ENCODE measurements at places on chromosomes 6 and 20.

DNA sequence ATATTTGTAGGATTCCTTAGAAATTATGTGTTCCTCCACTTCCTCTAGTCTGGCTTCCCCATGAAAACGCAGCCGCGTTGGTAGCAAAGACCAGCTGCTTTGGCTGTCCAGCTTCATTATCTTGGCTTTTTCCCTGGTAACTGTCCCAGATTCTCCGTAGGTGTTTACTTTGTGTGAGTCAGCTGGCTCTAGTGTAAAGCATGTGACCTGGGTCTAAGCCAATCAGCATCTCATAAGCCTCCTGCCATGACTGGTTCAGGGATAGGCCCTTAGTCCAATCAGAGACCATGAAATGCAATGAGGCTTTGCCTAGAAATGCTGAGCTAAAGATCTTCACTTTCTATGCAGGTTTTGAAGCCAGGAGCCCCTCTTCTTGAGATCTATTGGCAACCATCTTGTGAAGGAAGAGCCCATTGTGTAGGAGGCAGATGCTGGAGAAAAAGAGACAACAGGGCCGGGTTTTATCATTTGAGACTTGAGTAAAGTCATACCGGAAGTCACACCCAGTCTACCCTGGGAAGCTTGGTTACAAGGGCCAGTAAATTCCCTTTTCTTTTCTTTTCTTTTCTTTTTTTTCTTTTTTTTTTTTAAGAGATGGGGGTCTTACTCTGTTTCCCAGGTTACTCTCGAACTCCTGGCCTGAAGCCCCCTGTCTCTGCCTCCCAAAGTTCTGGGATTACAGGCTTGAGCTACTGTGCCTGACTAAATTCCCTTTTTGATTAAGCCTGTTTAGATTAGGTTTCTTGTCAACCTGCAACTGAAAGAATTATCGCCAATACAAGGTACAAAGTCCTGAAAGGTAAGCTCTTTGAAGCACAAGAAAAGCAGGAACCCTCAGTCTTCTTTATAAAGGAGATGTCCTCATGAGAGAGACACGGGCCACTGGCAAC lies 256.5 kb upstream of the RREB1 start:
- DNase-seq, result no peak

DNA sequence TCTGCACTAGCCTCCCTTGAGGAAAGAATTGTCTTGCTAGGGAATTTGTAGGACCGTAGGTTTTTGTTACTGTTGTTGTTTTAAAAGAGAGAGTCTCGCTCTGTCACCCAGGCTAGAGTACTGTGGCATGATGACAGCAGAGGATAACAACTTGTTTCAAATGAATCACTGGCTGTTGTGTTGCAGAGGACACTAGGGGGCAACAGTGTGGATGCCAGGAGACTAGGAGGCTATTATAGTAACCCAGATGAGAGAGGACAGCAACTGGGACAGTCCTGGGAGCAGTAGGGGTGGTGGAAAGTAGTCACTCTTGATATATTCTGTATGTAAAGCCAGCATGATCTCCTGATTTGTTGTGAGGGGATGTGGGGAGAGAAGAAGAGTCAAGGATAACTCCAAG lies 41.8 kb upstream of the LAMA4 start:
- DNase-seq, result no peak

DNA sequence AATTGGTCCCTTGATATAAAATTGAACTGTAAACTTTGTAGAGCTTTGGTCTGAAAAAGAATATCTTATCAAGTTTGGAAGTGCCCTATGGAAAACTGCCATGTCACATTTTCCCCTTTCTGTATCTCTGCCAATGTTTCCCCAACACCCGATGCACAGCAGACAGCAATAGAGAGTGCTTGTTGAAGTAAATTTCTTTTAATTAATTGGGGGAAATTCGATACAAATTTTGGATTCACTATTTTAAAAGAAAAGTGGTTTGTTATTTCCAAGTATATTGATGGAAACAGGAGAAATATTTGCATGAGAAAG lies 208.1 kb downstream of the OGFRL1 start:
- no peak for DNase-seq

DNA sequence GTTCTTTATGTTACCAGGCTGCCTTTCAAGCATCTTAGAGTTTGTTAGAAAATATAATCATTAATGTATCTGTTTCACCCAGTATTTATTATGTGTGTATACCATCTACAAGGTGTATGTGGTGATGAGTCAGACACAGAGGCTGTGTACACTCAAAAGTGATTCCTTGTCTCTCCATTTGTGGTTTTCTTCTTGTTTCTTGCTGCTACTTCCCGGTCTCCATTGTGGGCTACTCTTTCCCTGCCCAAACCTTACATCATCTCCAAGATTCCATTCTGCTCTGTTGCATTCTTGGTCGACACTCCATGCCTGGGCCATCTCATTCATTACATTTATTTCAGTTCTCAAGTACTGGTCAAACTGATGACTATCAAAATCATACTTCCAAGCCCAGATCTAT lies 182.2 kb upstream of the STXBP5 start:
- no peak for DNase-seq

GRCh38 chr6:33878562-33878961 lies 74.8 kb upstream of the MLN start:
- DNase-seq, result no peak

- no peak for DNase-seq
Observed at GRCh38 chr6:146310628-146311027, 233.0 kb upstream of the RAB32 start.

DNA sequence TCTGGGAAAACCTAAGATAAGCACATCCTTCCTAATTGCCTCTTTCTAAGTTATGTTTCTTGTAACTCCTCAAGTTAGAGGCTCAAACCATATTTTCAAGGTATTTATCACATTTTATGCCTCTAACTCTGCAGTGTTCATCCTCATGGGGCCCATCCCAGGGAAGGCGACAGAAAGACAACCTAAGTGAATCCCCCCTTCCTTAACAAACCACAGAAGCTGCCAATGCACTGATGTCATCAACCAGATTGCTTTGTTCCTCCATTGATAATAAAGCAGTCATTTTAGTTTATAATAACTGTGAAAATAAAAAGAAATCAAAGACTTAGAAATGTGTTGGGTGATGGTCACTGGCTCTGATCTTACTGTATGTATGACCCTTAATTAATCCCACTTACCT lies 119.5 kb upstream of the TCF21 start:
- DNase-seq, result no peak

DNA sequence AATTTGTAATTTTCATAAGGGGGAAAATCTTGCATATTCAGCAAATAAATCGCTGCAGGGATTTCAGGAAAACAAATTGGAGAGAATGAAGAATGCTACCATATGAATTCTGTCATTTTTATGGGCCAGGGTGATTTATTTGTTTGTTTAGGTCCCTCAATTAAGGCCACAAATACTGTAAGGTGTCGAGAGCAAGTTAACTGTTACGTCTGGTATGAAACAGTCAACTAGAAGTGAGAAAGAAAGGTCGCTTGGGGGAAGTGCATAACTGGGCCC lies 166.9 kb upstream of the TSHZ2 start:
- DNase-seq, result no peak

DNA sequence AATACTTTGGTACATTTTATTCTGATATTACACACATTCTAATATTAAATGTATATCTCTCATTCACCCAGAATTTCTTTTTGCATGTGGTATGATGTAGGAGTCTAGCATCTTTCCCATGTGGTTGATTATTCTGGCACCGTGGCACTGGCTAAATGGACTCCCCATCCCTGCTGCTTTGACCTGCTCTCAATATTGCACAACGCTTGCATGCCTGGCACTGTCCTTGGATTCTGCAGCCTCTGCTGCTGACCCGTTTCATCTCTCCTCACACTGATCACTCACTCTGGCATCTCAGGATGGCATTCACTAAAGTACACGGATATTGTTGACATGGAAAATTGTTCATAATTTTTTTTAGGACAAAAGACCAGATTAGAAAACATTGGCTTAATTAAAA lies 11.5 kb upstream of the DACT2 start:
- DNase-seq, result no peak

DNA sequence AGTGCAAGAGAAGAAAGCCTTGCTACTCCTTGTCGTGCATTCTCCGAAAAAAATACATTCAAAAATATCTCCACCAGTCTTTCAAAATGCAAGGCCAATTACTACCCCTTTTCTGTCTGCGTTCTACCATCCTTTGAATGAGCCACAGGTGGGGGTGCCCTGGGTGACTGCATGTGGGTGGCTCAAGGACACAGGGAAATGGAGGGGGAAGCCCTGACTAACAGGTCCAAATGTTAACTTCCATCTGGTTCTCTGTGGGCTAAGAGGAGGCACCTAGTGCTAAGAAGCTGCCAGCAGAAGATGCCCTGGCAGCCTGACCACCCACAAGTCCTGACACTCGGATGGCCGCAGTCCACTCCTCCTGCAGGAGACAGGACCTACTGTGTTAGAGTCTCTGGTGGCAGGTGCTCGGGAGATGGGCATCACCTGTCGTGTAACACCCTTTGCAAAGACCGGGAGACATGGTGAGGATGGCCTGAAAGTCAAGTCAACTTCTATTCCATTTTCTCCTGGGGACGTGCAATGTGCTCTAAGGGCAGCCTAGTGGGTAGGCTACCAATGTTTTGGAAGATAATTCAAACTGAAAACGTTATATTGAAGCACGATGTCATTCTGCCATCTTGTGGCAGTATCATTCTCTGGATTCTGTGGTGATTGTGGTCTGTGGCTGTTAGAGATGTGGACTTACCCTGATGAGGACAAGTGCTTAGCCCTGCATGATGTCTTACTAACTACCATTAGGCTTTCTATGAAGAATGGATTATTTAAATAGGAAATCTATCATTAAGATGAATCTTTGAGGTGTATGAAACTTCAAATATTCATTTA lies 27.4 kb upstream of the IGF2R start:
- no peak for DNase-seq

- DNase-seq, result no peak
Observed at GRCh38 chr6:40376113-40376650, 211.0 kb downstream of the LRFN2 start.

- no peak for DNase-seq
Observed at GRCh38 chr6:143586557-143586956, 75.0 kb upstream of the FUCA2 start.

DNA sequence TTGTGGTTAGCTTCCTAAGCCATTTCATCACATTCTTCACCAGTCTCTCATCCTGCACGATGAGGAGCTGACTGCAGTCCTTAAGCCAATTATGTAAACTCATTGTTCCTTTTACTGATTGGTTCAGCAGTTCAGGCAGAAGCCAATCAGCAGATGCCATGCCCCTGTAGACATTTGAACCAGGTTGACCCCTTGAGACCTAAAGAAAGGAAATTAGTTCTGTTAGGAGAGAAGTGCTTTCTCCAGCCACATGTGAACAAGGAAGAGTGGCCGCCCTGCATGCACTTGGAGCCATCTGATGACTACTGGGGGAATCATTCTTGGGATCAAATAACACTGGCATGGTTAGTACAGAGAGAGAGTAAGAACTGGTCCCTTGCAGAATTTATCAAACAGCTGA lies 535.2 kb upstream of the ID4 start:
- no peak for DNase-seq

DNA sequence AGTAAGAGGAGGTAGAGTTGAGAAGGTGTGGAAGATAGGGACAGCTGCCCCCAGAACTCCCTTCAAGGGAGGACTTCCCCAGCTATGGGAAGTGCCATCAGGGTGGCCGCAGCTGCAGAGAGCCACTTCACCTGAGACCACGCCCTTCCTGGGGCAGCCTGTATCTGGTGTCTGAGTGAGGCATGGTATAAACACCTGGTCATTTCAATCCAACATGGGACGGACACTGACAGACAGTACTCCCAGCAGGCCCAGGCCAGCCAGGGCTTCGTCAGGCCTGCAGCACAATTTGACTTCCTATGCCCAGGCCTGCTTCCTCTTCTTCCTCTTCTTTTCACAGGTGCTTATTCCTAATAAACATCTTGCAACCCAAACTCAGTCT lies 4.5 kb downstream of the SOX12 start:
- no peak for DNase-seq

GRCh38 chr6:56364827-56365339 lies 117.5 kb upstream of the COL21A1 start:
- no peak for DNase-seq

- DNase-seq, result no peak
Observed at GRCh38 chr6:41929924-41930323, 8.6 kb downstream of the BYSL start.

- DNase-seq, result peak; percentile 64
Observed at GRCh38 chr6:108835218-108835850, 12.9 kb upstream of the ARMC2 start.

Measured in stimulated activated CD4-positive, alpha-beta T cell treated with anti-CD3 and anti-CD28 coated beads, TNF-alpha, amount 100 ng/mL, for 1 hour (primary cell).